ENCODE measurements at places on chromosomes 2 and 18.
A peak's percentile ranks its signal among the peaks of the same experiment; 100 is the strongest.

- DNase-seq, result no peak
These were observed 191.6 kb downstream of the SEPTIN10 start for GRCh38 chr2:109422071-109422757.

GRCh38 chr18:78448106-78448505 is 531.5 kb upstream of the SALL3 start:
- DNase-seq, result peak; percentile 6

DNA sequence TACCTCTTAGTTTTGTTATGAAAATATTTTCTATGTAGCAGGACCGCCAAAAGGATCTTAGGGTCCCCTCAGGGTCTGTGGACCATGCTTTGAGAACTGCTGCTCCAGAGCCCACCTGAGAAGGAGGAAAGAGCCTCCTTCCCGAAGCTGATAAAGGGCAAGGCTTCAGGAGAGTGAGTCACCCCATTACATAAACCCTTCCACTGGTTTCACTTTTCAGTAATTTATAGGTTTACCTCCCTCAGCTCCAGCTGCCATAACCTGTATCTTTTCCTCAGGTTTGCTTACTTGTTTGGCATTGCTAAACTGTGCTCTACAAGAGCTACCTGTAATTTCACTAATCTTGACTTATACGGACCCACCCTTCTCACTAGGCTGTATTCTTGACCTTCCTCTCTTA is 6.6 kb downstream of the TTLL4 start:
- DNase-seq, result no peak

DNA sequence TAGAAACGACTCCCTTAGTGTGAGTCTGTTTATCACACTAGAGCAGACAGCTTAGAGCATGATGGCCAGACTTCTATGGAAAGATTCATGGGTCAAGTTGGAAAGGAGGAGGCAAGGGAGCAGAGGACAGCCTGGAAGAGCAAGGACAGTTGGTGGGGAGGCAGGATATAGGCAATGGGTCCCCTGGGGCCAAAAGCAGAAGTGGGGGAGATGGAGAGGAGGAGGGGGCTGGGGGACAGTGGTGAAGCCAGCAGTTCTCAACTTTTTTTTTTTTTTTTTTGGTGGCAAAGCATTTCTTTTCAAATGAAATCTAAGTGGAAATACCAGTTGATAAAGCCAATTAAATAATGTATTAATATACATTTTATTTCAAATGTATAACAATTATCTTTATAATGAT is 197.9 kb downstream of the HRH4 start:
- DNase-seq, result no peak

DNA sequence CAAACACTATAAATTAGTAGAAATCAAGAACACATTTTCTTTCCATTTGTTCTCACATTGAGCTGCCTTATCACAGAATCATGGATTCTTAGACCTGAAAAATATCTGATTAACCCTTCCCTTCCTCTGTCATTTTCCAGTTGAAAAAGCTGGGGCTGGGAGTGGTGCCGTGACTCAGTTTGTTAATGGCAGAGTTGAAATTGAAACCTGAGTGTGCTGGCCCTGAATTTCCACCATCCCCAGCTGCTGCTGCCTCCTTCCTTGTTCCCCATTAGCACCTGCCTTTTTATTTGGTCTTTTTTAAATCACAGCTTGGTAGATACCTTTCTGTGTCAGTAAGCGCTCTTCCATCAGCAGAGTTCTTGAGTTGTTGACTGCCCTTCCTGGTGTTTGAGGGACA is 10.6 kb downstream of the FARP2 start:
- DNase-seq, result no peak

DNA sequence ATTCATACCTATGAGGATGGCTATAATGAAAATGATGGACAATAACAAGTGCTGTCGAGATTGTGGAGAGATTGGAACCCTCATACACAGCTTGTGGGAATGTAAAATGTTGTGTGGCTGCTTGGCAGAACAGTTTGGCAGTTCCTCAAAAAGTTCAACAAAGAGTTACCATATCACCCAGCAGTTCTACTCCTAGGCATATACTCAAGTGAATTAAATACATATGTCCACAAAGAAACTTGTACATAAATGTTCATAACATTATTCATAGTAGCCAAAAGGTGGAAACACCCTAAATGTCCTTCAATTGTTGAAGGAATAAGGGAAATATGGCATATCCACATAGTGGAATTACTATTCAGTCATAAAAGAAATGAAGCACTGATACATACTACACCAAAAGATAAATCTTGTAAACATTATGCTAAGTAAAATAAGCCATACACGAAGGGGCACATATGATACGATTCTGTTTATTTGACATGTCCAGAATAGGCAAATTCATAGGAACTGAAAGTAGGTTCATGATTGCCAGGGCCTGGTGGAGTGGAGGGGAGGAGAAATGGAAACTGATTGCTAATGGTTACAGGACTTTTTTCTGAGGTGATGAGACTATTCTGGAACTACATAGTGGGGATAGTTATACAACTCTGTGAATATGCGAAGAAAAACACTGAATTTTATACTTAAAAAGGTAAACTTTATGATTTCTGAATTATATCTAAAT is 92.1 kb downstream of the ADAM23 start:
- DNase-seq, result no peak

- DNase-seq, result no peak
These were observed 63.8 kb upstream of the ZC3H15 start for GRCh38 chr2:186422226-186422625.

- no peak for DNase-seq
These were observed 166.2 kb downstream of the CDCA7 start for GRCh38 chr2:173520918-173521317.

GRCh38 chr18:55106906-55107305 is 147.6 kb upstream of the CCDC68 start:
- peak; percentile 8 for DNase-seq

- DNase-seq, result no peak
These were observed 44.8 kb upstream of the CTDP1 start for GRCh38 chr18:79634593-79635426.

DNA sequence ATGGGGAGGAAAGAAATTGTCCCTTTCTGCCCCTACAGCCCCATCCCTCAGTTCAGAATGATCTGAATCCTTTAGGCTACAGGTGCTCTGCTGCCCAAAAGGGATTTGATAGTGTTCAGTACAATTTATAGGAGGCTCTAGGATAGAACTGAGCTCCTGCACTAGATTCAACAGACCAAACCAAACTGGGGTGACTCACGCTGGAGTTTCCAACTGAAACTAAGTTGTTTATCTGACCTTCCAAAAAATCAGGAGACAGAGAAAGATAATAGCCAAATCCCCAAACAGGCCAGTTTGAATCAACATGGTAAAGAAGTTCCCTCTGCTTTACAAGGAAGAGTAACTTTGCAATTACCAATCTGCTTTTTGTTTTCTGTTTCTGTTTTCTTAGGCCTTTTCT is 72.7 kb upstream of the MBOAT2 start:
- DNase-seq, result no peak

DNA sequence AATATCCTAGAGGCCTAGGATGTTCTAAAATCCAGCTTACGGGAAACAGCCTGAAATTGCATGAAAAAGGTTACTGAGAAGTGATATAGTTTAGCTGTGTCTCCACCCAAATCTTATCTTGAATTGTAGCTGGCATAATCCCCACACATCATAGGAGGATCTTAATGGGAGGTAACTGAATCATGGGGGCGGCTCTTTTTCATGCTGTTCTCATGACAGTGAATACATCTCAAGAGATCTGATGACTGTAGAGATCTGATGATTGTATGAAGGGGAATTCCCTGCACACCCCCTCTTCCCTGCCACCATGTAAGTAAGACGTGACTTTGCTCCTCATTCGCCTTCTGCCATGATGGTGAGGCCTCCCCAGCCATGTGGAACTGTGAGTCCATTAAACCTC is 385.6 kb upstream of the ID2 start:
- DNase-seq, result no peak

DNA sequence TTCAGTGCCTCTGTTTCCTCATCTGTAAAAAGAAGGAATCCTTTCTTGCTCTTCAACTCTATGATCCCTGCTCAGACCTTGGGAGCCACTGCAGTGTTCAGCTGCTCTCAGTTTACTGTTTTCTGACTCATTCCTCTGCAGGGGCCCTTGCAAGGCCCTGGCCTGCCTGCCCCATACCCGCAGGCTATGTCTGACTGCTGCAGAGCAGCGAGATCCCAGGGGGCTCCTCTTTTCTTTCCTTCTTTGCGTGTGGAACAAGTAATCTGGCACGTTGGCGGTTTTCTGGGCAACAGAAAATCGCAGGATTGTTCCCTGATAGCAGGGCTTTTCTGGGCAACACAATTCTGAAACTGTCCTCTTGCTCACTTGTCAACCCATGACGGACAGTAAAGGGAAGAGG is 376.0 kb downstream of the DCC start:
- DNase-seq, result no peak

DNA sequence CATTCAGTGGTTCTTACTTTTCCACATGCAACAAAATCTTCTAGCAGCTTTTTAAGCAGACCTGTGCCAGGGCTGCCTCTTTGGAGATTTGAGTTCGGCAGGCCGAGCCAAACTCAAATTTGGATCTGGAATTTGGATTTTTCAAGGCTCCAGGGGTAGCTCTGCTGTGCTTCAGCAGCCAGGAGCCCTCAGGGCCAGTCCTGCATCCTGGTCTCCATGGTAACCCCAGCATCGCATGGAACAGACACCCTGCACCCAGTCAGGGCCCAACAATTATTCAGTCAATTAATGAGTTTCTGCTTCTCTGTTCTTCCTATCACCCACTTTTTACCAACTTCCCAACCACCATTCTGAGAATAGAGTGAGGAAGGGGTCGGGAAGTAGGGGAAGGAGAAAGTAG is 30.0 kb downstream of the EN1 start:
- no peak for DNase-seq

- no peak for DNase-seq
These were observed 147.0 kb downstream of the VAPA start for GRCh38 chr18:10060841-10061240.

- no peak for DNase-seq
These were observed 767 bp downstream of the RHOB start for GRCh38 chr2:20447437-20448245.

DNA sequence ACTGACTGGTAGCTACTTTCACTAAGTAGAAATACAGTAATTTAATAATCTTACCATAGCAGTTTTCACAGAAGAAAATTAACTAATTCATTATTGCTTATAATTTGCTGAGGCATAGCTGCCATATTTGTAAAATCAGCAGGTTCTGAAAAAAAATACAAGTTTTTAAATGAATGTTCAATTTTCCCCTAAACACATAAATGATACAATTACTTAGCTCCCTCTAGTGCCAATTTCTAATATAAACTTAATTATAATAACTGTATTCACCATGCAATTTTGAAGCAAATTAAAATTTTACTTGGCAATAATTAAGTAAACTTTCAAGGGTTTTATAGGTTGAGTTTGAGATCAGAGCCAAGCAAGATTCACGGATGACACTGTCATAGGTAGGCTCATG is 1321.6 kb upstream of the ACVR2A start:
- peak; percentile 36 for DNase-seq

DNA sequence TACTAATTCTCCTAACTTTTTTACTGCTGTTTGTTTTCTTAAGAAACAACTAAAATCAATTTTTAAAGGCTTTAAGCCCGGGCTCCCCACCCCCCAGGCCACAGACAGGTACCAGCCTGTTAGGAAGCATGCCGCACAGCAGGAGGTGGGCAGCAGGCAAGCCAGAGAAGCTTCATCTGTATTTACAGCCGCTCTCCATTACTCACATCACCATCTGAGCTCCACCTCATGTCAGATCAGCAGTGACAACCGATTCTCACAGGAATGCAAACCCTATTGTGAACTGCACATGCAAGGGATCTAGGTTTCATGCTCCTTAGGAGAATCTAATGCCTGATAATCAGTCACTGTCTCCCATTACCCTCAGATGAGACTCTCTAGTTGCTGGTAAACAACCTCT is 517.0 kb downstream of the NRXN1 start:
- no peak for DNase-seq

DNA sequence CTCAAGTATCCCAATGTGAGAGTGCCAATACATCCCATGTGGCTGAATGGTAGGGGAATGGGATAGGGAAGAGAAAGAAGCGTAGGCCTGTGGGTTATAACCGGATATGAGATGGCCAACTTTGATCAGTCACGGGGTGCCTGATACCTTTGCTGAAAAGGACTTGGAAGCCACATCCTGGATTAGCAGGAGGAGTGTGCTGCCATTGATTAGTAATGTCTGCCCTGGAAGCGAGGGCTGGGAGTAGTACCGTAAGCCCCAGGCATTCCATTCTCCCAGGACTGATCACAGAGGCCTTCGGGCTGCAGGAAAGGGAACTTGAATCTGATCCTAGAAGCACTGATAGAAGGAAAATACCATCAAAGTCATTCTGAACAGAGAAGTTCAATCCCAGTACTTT is 218.5 kb downstream of the TFCP2L1 start:
- no peak for DNase-seq

GRCh38 chr18:8767340-8767739 is 62.0 kb downstream of the MTCL1 start:
- DNase-seq, result no peak

DNA sequence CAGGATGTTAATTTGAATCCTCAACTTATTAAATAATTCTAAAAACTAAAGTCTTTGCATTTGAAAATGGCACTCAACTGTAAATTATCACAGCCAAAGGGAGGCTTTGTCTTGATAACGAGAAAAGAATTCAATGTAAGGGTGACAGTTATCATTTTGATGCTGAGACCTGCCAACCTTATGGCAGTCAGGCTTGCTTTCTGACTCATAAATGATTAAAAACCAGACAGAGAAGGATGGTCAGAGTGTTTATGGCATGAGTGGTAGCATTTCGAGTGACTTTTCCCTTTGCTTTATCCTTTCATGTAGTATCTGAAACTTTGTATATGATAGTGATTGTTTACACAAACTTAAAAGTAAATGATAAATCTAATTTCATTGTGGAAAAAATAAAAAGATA is 53.9 kb upstream of the EPC2 start:
- DNase-seq, result no peak

DNA sequence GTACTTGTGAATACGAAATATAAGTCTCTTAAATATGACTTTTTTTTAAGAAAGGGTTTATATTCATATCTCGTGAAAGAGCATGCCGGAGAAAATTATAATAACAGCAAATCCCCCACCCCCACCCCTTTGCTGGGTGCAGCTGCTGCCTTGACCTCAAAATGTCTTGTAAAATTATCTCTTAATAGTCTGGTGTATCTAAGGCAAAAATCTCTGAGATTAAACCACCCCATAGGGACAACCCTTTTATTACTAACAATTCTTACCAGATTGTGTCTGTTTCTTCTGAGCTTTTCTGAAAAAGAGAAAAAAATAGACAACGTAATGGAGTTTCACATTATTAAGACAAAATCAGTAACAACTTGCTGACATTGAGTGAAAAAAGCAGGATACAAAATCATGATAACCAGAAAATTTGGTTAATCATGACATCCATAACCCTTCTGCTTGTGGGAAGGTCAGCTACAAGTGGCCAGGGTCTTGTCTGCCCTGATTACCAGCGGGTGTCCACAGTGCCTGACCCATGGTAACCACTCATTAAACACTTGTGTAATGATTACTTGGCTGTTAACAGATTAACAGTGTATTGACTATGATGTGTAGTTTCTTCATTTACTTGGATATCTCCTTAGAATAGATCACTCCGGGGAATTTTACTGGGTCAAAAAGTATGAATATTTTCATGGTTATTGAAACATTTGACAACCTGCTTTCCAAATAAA is 1.5 kb downstream of the STRADB start:
- no peak for DNase-seq
